ENCODE measurements at places on chromosomes 13 and 19.
A peak's percentile ranks its signal among the peaks of the same experiment; 100 is the strongest.

GRCh38 chr19:10695401-10696398 is 5.5 kb upstream of the QTRT1 start:
- peak; percentile 89 for DNase-seq

GRCh38 chr13:71339005-71339404 is 528.0 kb downstream of the DACH1 start:
- DNase-seq = no peak

DNA sequence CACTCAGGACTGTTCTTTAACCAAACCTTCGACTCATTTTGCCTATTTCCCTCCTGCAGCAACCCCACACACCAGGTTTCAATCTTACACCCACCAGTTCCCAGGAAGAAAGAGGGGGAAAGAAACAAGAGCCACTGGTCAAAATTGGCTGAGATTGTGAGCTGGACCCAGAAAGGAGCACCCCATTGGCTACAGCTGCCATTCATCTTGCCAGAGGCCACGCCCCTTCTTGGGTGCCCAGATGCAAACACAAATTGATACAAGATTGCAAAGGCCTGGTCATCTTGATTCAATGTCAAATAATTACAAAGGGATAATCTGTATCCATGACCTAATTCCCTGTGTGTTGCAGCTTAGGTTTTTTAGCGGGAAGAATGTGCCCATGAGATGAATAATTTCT is 258.4 kb downstream of the LIG4 start:
- no peak for DNase-seq

DNA sequence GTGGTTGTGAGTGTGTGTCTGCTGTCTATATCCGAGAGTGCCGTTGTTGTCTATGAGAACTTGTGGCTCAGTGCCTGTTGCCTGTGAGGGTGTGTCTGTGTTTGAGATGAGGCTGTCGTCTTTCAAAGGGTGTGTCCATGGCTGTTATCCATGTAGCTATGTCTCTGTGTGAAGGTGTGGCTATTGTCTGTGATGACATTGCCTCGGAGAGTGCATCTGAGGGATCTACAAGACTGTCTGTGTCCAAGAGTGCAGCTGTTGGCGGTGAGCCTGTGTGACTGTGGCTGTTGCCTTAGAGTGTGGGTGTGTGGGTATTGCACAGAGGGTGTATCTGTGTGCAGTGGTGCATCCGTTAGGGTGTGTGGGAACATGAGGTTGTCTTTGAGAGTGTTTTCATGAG is 4.9 kb downstream of the NUMBL start:
- no peak for DNase-seq

- no peak for DNase-seq
These were observed 244.9 kb downstream of the NDFIP2 start for GRCh38 chr13:79725841-79726240.

GRCh38 chr19:40269216-40269940 is 15.8 kb downstream of the AKT2 start:
- no peak for DNase-seq

DNA sequence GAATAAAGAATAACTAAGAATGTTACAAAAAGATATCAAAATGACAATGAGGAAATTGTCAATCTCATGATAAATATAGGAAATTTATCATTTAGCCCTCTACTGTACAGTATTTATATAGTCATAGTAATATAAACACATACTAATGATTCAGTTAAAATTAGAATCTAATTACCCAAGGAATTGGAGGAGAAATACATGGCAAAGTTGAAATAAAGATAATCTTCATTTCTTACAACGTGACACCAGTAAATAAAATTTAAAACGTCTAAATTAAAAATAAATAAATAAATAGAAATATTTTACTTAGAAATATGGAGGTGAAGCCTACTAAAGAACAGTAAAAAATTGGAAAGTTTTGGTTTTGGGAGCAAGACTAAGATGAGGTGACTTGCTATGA is 2163.1 kb upstream of the PCDH20 start:
- no peak for DNase-seq

- DNase-seq = no peak
These were observed 1.1 kb downstream of the APC2 start for GRCh38 chr19:1450735-1451731.

GRCh38 chr19:45057444-45057843 is 18.6 kb downstream of the CLASRP start:
- DNase-seq = no peak

DNA sequence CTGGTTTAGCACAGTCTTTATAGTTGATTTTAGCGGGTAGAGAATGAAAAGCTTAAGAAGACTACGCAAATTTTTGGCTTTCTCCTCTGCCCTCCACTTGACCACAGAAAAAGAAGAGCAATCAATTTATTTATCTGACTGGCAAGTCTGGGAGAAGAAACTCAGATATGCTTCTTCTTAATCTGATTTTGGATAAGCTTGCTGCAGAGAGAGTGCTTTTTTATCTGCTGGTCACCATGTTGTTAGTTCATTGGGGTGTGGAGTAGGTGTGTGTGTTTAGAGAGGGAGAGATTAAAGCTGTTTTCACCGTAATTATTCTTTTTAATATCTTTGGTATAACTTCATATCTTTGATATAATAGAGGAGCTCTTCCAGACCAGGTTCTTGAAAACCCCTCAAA is 471.4 kb upstream of the SLC10A2 start:
- no peak for DNase-seq

DNA sequence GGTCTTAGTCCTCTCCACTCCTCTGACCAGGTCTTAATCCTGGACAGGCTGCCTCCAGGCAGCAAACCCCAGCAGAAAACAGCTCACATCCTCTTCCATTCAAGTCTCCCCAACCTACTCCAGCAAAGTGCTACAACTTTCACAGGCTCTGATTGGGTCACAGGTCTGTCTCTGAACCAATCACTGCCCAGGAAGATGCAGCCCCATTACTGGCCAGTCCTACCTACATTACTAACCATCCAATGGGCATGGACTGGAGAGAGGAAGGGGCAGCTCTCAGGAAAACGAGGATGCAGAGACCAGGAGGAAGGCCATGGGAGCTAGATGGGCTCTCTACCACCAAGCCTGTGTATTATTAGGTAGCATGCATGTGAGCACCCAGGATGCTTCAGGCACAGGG is 12.2 kb downstream of the MED26 start:
- no peak for DNase-seq

DNA sequence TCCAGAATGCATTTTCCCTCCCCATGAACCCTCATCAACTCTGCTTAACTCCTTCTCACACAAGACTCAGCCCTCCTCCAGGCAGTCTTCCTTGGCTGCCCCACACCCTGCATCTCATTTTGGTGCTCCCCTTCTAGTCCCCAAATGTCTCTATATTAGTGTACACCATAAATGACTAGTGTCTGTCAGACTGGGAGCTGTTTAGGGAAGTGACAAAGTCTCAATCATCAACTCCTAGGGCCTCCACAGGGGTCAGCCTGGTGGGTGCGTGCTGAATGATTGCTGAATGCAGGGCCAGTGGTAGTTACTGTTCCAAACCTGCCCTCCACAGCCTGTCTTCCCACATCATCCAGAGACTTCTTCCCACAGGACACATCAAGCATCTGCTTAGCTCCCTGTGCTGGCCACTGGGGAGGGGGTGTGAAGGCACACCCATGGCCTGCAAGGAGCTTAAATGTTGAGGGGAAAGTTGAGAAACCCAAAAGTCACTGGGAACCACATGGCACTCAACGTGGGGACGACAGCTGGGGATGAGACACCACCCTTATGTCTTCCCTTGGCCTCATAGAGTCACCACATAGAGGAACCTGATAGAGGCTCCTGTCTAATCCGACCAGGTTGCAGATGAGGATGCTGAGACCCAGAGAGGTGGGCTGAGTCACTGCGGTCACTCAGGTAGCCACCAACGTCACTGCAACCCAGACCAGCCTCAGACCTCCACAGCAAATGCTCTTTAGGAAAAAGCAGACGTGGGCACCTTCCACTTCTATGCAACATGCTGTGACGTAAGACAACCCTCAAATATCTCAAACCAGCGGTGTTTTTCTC is 79.3 kb upstream of the TM9SF2 start:
- no peak for DNase-seq

DNA sequence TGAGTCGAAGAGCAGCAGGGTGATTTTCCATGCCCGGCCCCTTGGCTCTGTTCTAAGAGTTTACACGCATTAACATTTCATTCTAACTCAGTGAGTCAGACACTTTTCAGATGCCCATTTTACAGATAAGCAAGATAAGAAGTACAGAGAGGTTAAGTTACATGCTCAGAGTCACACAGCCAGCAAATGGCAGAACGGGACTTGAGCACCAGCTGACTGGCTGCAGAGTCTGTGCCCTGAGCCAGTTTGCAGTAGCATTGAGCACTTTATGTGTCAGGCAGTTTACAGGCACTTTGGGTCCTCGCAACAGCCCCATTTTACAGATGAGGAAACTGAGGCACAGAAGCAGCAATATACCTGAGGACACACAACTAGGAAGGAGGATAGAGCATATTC is 19.0 kb downstream of the CCDC8 start:
- DNase-seq = no peak

GRCh38 chr19:30446850-30447552 is 74.8 kb downstream of the ZNF536 start:
- DNase-seq = no peak

- DNase-seq = no peak
These were observed 147.1 kb downstream of the TBC1D4 start for GRCh38 chr13:75334634-75335447.

DNA sequence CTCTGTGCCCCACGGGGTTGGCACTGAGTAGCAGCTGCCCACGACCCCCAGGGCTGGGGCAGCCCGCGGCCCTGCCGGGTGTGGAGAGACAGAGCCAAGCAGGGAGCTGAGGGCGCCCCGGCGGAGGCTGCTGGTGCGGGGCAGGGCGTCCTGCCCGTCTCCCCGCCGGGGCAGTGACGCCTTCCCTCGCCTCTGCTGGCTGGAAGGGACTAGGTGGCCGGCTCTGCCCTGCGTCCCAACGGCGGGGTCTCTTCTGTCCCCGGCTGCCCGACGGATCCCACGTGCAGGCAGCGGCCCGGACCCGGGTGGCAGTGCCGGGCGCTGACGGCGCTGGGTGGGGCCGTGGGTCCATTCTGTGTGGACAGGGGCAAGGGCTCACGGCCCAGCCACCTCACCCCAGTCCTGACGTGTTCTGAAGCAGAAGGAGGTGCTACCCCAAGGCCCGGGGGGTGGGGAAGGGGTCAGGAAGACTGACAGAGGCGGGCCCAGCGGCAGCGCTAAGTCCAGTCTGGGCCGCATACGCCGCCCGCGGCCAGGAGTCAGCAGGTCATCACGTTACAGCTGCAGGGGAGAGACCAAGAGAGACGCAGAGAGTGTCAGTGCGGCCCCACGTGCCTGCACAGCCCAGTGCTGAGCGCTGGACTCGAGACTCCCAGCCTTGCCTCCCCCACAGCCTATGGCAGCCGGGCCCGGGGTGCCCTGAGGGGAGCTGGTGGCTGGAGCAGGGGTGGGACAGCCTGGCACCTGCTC is 15.1 kb upstream of the PLPP2 start:
- no peak for DNase-seq

GRCh38 chr13:46698014-46698413 is 98.9 kb downstream of the ESD start:
- no peak for DNase-seq

Measured in mesothelial cell of epicardium (in vitro differentiated cells).